Stimulated activated CD4-positive, alpha-beta T cell treated with anti-CD3 and anti-CD28 coated beads, TNF-alpha, amount 100 ng/mL, for 24 hours (primary cell): ENCODE measurements at places on chromosomes 7 and 10.

DNA sequence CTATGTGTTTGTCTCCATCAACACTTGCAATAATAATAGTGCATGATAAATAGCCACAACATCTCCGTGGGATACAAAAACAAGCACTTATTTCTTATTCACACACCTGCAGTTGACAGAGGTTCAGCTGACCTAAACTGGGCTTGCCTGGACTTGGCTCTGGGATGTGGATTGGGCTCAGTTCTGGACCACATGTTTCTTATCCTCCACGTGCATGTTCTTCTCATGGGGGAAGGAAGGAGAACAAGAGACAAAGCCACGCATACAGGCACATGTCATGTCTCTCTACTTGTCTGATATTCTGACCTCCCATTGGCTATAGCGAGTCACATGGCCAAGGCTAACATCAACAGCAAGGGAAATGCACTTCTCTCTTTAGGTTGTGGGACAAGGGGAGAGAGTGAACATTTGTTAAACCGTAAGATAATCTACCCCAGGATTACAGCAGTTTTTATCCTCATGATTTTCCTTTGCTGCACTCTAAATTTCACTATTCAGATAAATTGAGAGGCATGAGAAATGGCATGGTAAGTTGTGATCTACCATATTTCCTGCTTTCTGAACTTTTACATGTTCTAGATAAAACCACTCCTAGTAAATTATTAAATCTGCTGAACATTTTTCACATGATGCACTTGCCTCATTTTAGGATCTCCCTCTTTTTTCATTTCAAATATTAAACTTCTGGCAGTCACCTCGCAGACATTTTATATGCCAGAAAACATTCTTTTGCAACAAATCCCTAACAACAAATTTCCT lies 33.7 kb downstream of the CFAP58 start:
- DNase-seq, result no peak

DNA sequence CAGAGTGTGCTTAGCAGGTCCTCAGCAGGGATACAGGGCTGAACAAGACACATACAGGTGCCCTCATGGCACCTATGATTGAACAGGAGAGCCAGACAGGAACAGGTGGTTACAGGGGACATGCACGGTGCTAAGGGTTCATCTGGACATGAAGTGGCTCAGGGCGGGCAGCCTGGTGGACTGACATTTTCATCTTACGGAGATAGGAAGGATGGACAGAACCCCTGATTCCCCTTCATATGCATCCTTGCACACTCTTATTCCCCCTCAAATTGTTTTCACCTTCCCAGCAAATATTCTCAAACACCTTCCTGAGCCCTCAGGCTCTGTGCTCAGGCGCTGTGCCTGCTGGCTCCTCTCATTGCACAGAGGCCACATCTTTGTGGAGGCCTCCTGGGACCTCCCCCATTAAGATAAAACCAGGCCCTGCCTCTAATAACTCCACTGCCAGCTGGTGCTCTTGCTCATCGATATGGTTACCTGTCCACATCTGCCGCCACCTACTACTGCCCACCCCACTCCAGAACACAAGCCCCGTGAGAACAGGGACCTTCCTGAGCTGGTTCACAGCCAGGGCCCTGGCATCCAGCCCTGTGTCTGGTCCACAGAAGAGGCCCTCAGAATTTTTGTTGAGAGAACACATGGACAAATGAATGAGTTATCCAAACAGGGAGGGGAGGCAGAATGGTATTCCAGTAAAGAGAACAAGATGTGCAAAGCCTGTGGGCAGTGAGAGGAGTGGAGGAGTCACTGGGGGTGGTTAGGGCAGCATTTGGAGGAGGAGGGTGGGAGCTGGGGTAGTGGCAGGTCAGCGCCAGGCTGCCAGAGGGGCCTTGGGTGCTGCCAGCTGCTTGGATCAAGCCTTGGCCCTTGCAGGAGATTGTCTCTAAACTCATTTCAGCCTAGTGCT lies 68.9 kb upstream of the AQP1 start:
- DNase-seq, result no peak

- no peak for DNase-seq
Measured at GRCh38 chr7:23230641-23231101, 15.9 kb upstream of the GPNMB start.

DNA sequence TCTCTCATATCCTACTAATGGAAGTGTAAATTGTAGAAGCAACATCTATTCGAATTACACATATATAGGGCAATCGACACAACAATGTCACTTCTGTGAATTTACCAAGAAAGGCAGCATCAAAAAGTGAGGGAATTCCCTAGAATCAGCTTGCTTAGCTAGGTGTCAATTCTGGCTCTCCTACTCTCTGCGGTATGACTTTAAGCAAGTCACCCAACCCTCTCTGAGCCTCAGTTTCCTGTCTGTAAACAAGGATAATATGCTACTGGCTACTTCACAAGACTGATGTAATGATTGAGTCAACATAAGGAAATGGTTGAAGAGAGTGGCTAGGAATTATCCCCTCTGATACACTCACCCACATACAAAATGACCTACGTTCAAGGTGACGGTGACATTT lies 19.4 kb downstream of the CCDC6 start:
- DNase-seq, result no peak

- no peak for DNase-seq
Measured at GRCh38 chr7:74138945-74139843, 35.0 kb upstream of the EIF4H start.

DNA sequence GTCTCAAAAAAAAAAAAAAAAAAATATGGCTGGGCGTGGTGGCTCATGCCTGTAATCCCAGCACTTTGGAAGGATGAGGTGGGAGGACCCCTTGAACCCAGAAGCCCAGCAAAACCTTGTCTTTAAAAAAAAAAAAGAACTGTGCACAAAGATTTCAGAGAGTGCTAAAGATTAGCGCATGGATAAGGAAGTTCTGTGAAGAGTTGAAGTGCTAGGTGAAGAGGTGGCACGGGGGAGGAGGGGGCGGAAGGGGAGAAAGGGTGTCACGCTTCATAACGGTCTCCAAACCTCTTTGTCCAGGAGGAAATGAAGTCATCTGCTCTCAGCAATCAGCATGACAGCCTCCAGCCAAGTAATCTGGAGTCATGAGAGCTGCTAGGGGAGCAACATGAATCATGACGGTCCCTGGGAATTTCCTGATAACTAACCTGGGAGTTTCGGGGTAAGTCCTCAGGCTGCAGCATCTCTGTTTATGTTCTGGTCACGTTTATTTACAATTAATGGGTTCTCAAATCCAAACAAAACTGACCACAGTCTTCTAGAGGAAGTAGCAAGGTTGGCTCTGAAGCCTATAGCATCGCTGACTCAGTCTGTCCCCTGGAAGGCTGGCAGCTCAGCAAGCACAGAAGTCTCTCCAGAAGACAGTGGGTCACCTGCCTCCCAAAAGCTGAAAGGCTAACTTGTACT lies 1.9 kb upstream of the PLAU start:
- no peak for DNase-seq

DNA sequence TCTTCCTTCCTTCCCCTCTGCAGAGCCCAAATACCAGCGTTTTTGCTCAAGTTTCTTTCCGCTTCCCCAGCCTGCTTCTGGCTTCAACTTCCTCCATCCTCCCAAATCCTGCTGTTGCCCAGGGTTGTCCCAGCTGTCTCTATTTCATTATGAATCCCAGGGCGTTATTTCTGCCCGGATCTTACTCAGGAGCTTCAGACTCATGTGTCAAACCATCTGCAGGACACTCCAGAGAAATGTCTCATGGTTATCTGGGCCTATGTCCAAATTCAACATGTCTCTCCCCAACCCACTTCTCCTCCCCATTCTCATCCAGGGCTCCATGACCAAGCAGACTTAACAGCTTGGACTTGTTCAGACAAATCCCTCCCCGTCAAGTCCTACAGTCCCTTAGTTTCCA lies 15.6 kb downstream of the ARHGAP22 start:
- DNase-seq, result no peak
